Activated CD4-positive, alpha-beta T cell treated with anti-CD3 and anti-CD28 coated beads for 24 hours (primary cell): ENCODE measurements at places on chromosomes 16 and 17.

GRCh38 chr16:50979806-50980620 is 171.1 kb downstream of the SALL1 start:
- no peak for DNase-seq

- no peak for DNase-seq
These were observed 98.5 kb downstream of the RAP1GAP2 start for GRCh38 chr17:2894782-2895181.

DNA sequence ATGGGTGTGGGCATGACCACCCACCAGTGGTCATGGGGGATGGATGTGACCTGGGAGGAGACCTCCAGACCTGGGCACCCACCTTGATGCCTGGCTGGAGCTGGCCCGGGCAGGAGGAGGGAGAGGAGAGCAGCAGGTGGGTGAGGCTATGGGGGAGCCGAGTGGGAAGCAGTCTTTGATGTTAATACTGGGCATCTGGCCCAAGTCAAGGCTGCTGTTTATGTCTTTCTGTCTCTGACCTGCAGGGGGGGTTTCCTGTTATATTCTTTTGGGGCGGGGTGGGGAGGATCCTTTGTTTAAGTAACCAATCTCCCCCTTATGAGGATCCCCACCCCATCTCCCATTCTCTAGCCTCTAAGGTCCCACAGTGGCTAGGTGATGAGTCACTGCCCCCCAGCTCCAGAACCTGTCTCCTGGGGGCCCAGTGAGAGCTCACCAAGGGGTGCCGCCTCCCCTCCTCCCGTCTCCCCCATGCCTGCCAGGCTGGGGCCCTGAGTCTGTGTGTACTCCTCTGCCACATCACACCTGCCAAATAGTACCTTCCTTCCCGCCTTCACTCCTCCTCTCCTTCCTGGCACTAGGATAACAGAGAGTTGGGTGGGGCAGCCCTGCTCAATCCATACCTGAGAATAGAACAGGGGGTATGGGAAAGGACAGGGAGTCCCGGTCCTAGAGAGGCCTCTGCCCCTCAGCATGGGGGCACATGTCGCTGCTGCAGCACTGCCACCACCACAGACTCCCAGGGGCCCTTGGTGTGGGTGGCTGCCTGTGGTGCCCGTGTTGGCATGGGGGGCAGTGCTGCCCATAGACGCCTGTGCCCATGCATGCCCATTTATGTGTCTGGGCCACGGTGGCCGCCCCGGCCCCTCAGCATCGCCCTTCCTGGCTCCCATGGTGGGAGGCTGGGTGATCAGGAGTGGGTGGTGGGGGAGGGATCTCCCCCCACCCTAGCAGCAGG is 7.3 kb downstream of the THRA start:
- no peak for DNase-seq

GRCh38 chr17:58085039-58085715 is 2.0 kb downstream of the DYNLL2 start:
- DNase-seq: no peak

DNA sequence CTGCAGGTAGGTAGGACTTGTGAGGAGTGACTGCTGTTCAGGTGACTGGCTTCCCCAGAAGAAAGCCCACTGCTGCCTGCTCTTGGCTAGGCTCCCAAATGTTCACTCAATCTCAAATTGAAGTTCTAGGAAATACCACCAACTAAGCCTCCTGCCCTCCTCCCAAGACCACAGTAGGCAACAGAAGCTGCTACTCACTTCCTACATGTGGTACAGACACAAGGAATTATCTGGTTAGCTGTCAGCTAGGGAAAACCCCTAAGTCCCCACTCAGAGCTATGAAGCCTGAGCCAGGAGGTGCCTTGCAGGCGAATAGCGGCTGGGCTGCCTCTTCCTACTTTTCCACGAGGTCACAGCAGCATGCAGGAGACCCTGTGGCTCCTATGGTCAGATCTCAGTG is 4.9 kb downstream of the FBXO39 start:
- DNase-seq: no peak

- DNase-seq: no peak
These were observed 31.9 kb upstream of the ABCC11 start for GRCh38 chr16:48279199-48279598.

GRCh38 chr16:70152578-70153302 is 20.8 kb upstream of the CLEC18C start:
- no peak for DNase-seq

GRCh38 chr17:42541041-42541833 is 5.2 kb downstream of the NAGLU start:
- DNase-seq: no peak

DNA sequence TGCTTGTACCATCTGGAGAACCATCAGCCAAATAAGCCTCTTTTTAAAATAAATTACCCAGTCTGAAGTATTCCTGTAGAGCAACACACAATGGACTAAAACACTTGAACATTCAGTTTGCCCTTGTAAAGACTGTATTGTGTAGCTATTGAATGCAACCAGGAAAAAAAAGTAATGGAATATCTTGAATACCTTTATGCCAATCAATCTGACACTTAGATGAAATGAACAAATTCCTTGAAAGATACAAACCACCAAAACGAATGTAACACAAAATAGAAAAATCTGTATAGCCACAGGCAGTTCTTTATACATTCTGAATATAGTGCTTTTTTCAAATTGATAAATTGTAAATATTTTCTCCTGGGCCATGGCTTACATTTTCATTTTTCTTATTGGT is 63.3 kb upstream of the KCNJ16 start:
- no peak for DNase-seq

DNA sequence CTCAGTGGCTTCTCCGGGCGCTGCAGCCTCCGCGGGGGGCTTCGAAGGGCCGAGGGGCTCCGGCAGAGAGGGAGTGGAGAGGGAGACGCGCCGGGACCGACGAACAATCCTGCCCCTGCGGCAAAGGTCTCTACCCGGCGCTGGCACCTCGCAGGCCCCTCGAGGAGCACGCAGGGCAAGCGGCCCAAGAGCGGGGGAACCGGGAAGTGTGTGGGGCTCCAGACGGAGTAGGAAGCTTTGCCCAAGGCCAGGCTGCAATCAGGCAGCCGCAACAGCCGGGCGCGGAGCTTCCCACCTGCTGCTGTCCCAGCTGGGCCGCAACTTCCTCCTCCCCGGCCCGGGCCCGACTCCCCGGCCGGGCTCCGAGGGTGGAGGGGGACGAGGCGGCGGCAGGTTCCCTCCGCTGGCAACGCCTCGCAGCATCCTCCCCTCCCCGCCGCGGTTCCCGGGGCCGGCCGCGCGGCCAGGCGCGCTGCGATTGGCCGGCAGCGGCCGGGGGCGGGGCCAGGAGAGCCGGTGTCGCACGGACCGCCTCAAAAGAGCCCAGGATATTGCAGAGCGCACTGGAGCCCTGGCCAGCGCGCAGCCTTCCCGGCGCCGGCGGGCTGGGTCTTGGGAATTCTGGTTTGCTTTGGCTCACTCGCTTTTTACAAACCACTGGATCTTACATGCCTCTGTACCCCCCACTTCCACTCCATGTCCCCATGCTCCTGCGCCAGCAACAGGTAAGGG is at the start of gene KCNJ2:
Gene KCNJ2, plus strand, starts transcription at position 556 of the 732 bp plus-strand sequence. CDS start 5,508 bp downstream, outside the sequence.
- DNase-seq: peak; percentile 7

DNA sequence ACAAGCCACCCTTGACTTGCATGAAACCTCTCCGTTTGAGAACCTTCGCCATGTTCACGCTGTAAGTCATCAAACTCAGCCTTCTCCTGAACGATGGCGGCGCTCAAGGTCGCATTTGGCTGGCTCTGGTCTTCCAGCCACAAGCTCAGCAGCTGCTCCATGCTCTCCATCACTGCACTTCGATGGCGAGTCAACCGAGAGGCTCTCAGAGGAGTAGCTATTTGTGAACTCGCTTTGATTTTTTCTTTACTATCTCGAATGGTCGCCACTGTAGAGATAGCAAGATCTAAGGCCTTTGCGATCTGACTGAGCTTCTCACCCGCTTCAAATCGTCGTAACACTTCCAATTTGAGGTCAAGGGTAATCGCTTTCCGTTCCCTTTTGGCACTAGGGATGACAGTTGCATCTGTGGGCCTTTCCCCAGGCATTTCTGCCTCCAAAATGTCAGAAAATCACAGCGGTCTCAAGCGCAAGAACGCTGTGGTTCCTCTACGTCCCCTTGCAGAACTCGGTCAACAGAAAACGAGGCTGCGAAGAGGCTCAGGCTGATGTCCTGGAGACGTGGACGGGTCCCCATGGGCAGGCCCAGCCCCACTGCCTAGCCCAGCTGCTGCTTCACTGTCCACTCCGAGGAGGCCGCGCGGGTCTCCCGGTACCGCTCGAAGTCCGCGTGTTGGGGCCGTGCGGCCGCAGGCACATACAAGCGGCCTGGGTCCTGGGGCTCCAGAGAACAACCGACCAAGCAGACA is 23.1 kb downstream of the DEF8 start:
- no peak for DNase-seq

DNA sequence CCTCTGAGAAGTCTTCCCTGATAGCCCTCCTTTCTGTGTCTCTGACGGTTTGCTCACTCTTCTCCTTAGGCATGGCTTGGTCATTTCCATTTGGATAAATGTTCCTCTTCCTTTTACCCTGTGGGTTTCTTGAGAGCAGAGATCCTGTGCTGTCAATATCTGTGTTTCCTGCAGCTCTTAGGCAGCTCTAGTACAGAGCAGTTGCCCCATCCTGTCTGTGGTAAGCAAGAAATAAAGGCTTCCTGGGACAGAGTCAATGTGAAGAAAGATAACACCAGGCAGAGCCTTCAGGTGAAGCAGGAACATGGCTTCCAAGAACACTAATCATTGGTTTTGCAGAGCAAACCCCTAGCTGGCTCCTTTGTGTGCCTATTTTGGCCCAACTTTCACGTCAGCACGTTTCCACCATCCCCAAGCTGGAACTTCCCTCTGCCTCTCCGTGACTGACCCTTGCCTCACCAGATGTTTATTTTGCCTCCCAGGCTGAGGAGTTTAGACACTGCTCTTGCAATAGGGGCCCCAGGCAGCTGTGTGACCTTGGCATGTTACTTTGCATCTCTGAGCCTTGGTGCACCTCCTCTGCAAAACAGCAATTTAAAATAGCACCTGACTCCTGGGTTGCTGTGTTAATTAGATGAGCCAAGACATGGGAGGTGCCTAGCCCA is 49.6 kb upstream of the SIAH1 start:
- DNase-seq: no peak

DNA sequence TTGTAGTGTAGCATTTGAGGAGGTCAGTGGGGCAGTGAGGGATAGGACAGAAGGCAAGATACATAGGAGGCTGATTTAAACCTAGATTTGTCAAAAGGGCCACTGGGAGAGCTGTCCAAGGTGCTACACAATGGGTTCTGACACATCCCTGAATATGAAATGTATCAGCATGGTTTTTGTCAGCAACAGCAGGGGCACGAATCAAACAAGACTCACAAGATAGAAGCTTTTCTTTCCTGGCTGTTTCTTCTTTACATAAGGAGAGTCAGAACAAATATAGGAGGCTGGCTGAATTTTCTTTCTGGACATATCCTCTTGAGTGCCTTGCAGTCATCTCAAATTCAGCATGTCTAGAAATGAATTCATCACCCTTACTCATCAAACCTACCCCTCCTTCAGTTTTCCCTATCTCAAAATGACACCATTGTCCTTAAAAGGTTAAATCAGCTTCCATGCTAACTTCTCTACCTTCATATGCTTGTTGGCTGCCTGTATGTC is 130.5 kb downstream of the NPIPB5 start:
- no peak for DNase-seq

- DNase-seq: no peak
These were observed 17.9 kb upstream of the TRPV3 start for GRCh38 chr17:3575511-3575910.

- no peak for DNase-seq
These were observed 476.4 kb downstream of the TOX3 start for GRCh38 chr16:52070341-52071057.

- no peak for DNase-seq
These were observed 782 bp downstream of the POLR2A start for GRCh38 chr17:7484919-7485377.

DNA sequence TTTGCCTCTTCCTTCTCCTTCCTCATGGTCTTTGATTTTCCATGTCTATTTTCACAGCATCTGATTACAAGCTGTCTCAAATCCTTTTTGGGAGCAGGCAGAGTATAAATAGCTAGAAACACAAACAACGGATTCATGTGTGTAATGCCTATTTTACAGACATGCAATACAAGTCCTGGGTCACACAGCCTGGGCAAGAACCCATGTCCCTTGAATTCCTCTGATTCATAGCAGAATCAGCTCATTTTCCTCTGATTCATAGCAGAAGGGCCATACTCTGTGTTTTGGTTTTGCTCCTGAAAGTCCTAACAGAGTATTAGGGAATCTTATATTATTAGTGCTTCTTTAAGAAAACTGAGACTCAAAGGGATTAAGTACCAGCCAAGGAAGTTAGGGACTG is 71.3 kb downstream of the IRX5 start:
- DNase-seq: no peak

DNA sequence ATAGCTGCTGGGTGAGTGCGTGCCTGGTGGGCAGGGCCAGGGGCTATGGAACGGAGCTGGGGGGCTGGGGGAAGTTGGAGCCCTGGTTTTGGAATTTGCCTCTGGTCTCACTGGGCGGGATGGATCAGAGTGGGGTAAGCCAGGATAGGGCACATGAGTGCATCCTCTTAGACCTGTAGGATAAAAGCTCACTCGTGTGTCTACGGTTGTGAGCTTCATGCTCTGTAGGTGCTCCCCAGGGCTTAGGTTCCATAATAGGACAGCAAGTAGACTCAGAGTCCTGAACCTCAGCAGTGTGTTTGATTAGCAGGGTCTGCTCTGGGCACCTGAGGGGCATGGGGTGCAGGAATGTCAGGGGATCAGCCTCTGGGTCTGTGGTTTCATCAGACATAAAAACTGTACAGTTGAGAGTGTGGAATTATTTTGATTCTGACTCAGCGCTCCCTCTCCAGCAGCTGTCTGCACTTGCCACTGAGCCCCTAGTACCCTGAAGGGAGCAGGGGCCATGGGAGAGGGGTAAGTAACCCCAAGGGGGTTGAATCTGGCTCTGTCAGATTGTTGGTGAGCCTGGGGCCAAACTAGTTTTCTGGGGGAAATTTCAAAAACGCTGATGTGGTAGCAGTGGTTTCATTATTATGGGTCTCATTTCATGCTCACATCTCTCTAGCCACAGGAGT is 84.2 kb upstream of the LGALS9 start:
- no peak for DNase-seq

DNA sequence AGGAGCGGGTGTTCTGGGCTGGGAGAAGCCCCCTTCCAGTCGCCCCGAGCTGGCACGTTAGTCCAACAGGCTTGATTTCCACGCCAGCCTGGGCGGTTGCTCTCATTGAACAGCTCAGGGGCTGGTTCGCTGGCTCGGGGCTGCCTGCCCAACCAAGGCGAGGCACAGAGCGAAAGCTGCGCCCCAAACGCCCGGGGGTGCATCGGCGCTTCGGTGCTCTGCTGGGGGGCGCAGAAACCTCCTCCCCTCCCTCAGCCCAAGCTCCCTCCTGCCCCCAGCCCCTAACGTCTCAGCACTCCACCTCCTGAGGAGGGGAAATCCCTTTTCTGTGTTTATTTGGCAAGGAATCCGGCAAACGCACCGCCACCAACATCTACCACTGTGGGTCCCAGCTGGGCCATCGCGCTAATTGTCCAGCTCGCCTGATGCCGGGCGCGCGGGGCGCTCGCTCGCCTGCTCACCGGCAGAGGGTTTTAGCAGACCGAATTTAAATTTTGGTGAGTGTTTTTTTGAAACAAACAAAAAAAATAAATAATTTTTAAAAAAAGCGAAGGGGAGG is 29.5 kb upstream of the RBFOX1 start:
- no peak for DNase-seq
